ENCODE measurements at places on chromosomes 4 and X.
A peak's percentile ranks its signal among the peaks of the same experiment; 100 is the strongest.

- no peak for DNase-seq
Observed at GRCh38 chrX:27404366-27404765, 58.8 kb downstream of the PPP4R3C start.

GRCh38 chrX:39149761-39150160 lies 348.5 kb downstream of the MID1IP1 start:
- DNase-seq: peak; percentile 70

GRCh38 chrX:136880003-136880451 lies 498 bp downstream of the RBMX start:
- peak; percentile 57 for DNase-seq

DNA sequence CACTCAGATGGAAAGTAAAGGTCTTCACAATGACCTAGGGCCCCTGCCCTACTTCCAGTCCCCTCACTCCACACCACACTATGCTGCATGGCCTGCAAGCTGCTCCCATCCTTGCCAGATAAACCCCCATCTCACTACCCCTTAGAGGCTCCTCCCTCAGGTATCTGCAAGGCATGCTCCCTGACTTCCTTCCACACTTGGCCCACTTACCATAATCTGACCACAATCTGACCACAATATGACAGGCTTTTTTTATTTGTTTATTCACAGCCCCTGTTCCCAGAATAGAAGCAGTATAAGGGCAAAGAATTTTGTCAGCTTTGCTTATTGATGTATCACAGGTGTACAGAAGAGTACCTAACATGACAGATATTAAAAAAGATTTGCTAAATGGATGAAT lies 124.7 kb downstream of the CAMK2D start:
- no peak for DNase-seq

- DNase-seq: peak; percentile 50
Observed at GRCh38 chr4:139522457-139522856, 33.6 kb downstream of the SETD7 start.

GRCh38 chr4:3368841-3369760 lies 72.7 kb upstream of the HGFAC start:
- peak; percentile 43 for DNase-seq

All from tongue (tissue), 3 donors.